ENCODE measurements at places on chromosomes 13 and 19.

DNA sequence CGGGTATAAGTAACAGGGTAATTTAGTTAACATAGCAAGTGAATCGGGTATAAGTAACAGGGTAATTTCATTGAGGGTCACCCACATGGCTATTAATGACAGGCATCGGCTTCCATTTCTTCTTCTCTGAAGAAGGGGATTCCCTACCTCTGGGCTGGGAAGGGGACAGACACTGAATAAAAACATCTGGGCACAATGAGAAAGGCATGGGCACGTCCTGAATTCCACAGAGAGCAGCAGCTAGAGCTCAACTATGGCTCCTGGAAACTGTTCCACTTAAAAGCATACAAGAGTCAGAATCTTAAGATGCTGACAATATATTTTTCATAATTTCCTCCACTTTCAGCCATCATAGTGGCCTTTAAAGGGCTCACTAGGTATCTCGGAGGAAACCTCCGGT lies 51.8 kb downstream of the CRYL1 start:
- DNase-seq: no peak

- no peak for DNase-seq
Observed at GRCh38 chr19:33715462-33715861, 81.2 kb upstream of the KCTD15 start.

GRCh38 chr13:98315466-98315865 lies 138.4 kb upstream of the RNF113B start:
- DNase-seq: no peak

- peak; percentile 80 for DNase-seq
Observed at GRCh38 chr19:18021121-18021755, 13.3 kb downstream of the ARRDC2 start.

DNA sequence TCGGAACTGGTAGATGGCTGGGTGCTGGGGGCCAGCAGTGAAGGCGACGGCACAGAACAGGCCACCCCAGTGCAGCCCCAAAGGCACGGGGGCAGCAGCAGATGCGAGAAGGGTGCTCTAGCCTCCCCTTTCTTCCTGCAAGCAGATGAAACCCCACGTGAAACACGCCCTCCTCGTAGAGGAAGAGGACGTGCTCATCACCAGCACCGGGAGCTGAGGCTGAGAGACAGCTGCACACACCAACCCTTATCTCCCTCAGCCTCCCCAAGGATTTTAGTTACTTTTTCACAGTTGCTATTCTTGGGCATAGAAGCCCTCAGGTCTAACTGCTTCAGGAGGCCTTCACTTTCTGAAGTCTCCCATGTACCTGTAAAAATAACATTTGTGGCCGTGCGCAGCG lies 11.9 kb downstream of the ZNF787 start:
- DNase-seq: peak; percentile 46

DNA sequence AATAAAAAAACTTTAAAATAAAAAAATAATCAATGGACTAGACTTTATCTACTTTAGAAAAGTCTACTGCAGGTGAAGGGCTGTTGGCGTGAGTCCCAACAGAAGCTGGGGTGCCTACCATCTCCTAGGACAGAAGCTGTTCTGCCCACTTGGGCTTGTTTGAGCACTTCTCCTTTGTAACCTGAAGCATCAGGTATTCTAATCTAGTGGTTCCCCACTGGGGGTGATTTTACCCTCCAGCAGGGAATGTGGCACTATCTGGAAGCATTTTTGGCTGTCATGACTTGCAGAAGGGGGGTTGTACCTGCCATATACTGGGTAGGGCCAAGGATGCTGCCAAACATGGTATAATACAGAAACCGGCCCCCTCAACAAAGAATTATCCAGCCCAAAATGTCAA lies 16.2 kb upstream of the DOCK9 start:
- DNase-seq: no peak

GRCh38 chr13:100532836-100533435 lies 55.7 kb downstream of the GGACT start:
- DNase-seq: no peak

DNA sequence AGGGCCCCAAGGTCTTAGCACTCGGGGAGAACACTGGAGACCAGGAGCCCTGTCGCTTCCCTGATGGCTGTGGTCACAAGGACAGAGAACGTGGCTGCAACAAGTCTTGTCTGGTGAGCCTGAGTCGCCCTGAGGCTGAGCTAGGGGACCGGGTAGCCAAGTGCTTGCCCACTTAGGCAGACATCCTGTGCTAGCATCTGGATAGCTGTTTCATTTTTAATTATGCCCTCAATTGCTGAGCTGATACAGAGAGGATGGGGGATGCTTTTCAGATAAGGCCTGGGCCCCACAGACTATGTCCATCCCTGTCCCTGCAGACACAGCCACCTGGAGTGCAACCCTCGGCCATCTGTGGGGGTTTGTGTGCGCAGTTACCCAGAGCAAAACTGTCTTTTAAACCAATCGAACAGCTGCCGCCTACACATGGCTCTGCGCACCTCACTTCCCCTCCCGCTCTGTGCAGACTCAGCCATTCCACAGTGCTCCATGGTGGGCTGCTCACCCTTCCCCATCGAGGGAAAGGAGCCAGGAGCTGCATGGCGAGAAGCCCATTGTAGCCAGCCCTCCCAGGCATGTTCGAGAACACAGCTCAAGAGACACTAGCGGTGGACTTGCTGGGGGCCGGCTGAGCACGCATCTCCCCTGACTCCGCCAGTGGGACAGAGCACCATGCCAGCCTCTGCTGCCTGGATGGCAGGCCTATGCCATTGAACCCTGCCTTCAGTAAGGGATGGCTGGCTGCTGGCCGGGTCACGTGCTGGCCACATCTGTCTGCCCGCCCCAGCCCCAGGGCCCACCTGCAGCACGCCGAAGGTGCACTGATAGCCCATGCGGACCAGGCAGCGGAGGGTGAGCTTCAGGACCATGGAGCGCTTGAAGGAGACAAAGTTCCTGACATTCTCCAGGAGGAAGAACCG lies 19.4 kb upstream of the EIF3G start:
- DNase-seq: no peak

GRCh38 chr13:98252931-98253470 lies 75.9 kb upstream of the RNF113B start:
- DNase-seq: no peak

GRCh38 chr19:771332-771785 lies 20.4 kb downstream of the MISP start:
- DNase-seq: peak; percentile 85

DNA sequence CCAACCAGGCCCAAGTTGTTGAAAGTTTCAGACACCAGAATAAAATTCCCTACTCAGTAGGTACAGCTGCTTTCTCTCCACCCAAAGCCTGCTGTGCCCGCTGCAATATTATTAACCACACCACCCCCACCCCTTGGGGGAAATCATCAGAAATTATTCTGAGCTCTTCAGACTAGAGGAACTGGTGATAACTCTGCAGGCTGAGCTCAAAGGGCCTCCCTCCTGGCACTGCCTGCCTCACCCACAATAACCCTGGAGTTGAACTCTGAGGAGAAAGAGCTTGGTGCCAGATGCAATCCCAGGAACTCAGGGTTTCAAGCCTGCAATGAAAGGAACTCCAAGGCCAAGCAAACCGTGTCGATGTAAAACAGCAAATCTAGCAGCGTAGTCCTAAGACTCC lies 381.7 kb upstream of the ZNF507 start:
- no peak for DNase-seq

GRCh38 chr19:1863328-1863637 lies at the start of gene KLF16:
Gene KLF16, minus strand, starts transcription at chr19:1863579. Its CDS starts 82 bp downstream, at chr19:1863497.
- DNase-seq: no peak

DNA sequence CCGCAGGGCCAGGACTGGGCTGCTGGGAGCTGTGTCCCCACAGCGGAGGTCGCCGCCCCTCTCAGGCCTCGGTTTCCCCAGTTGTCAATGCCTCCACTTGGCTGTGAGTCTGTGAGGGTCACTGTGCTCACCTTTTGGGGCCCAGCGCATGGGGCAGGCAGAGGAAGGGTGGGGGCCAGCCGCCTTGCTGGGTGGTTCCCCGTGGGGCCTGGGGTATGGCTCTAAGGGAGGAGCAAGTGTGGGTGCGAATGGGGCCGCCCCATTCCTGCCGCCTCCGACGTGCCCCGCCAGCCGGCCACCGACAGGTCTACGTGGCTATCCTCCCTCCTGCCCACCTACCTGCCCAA lies 800 bp upstream of the FGF22 start:
- no peak for DNase-seq

GRCh38 chr19:16366056-16366432 lies 41.4 kb downstream of the KLF2 start:
- no peak for DNase-seq

DNA sequence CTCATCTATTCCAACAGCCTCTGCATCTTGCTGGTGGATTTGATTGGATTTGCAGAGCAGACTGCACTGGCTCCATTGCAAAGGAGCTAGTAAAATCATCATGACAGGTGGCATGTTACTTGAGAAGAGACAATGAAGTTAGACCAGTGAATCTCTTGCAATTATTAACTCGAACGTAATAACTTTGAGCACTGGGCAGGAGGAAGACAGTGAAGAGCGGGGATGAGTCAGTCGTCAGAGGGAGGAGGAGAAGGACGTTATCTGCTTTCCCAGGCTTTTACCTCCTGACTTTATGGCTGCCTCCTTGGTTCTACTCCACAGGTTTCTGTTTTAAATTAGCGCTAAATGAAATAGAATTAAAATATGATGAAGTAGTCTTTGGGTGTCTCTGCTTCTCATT lies 257.8 kb upstream of the IPO5 start:
- DNase-seq: no peak

GRCh38 chr13:87859261-87859660 lies 188.1 kb downstream of the SLITRK5 start:
- no peak for DNase-seq

- peak; percentile 57 for DNase-seq
Observed at GRCh38 chr13:108962654-108963053, 333.2 kb downstream of the MYO16 start.

DNA sequence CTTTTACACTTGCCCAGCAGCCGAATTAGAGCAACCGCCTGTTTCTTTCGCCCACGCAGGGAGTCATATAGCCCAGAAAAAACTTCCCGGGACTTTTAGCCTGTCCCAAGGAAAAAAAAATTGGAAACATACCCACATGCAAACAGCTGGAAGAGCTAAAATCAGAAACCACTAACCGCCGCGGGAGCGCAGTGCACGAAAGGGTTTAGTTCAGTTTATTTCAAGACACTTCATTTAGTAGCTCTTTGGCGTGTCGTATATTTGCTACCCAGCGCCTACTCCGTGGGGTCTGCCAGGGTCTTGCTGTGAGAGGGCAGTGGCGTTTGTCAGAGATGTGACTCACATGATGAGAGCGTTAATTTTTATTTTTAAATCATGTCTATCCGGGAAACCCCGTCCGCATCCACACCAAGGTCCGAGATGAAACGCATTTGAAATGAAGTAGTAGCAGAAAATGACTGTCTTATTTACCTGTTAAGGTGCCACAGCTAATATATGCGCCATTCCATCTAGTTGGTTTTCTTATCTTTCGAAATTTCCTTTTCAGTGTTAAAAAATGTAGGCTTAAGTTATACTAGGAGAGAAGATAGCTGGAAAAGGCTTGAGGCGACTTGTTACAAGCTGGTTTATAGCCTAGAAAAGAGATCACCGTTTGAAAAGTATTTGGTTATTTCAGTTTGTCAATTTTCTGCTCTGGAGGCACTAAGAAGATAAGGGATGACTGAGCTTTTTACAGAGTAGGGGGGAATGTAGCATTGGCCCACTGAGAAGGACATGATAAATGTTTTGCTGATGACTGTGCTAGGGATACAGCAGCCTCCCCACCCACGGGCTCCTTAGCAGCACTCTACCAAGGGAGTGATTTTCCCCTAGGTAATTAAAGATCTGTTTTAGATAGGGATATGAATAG lies 1.7 kb downstream of the KLF5 start:
- no peak for DNase-seq

GRCh38 chr13:92838786-92839185 lies 387.8 kb upstream of the GPC6 start:
- no peak for DNase-seq

GRCh38 chr13:24110011-24110410 lies 50.5 kb upstream of the SPATA13 start:
- no peak for DNase-seq

DNA sequence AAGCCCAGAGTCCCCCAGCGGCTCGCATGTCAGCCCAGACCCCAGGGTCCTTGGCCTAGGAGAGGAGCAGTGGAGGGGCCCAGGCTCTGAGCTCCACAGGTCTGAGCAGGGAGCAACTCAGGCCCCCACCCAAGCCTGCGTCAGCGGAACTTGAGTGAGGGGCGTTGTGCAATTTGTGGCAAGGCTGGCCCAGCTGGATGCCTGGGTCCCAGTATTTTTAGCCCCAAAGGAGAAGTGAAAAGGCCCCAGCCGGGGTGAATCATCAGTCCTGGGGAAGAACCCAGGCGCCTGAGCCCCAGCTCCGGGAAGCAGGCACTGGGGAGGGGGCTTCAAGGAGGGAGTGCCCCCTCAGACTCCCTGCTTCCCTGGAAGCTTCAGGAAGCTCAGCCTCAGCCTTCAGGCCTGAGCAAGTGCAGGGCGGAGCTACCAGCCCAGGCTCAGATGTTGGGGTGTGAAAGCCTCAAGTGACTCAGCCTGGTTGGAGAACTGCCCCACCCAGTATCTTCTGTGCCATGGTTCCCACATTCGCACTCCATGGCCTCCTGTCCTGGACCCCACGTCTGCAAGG lies 7.2 kb downstream of the MED29 start:
- DNase-seq: peak; percentile 88

GRCh38 chr19:56577719-56578602 lies 10.7 kb downstream of the ZNF470 start:
- no peak for DNase-seq

DNA sequence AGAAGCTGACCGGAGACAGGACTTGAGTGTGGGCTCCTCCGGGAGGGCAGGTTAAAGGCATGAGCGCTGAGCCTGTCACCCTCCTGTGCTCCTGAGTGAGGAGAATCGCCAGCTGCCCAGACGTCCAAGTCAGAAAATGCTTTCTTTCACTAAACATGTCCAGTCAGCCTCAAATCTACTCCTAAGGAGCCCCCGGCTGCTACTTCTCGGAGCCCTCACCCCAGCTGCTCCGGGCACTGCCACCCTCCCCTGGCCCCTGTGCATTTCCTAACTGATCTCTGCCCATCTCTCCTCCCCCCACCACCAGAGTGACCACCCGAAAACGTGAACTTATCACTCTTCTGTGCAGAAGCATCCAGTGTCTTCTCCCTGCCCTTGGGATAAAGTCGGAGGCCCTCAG lies 277.5 kb upstream of the SOX1 start:
- DNase-seq: no peak

DNA sequence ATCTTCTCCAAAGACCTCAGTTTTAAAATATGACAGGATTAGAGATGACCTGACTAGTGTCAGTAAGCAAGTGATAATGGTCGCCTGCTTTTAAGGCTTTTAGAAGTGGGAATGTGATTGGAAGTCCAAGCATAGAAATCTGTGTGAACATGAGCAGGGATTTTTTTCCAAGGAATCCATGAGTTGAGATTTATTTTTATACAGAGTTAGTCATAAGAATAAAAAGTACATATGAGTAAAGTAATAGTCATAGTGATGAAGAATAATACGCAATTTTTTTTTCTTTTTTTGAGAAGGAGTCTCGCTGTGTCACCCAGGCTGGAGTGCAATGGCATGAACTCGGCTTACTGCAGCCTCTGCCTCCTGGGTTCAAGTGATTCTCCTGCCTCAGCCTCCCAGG lies 1.6 kb downstream of the ZNF546 start:
- DNase-seq: no peak

- peak; percentile 70 for DNase-seq
Observed at GRCh38 chr19:14004619-14005348, 1.3 kb downstream of the RFX1 start.
